ENCODE measurements at places on chromosomes 7 and 10.

DNA sequence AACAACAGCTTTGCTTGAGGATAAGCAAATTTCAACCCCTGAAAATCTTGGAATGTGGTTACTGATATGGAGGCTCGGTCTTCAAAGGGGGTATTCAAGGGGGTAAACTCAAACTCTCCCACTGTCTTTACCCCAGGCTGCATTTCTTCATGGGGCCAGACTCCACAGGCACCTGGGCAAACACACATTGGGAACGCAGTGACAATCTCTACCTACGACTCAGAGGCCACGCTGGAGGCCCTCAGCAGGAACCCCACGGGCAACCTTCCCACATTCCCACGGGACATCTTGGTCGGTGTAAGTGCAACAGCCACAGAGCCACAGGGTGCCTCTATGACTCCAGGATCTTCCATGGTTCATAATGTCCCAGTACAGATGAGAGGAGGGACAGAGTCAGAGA, 2.2 kb upstream of the INSIG1 start:
- no peak for DNase-seq

DNA sequence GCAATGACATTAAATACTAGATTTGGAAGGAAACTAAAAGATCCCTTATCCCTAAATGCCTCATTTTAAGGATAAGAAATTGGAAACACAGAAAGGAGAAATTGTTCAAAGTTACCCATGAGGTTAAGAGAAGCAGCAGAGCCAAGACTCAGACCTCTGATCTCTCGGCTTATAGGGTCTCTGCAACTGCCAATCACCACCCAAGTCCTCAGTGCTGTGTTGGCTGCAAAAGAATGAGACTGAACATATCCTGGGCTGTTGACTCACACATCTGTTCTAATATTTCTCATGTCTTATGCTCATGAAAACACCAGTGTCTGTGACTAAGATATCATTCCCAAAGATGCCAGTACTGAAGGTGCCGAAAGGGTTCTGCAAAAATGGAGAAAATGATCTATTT, 153.3 kb downstream of the XPNPEP1 start:
- no peak for DNase-seq

GRCh38 chr10:60677531-60678129, 100.6 kb upstream of the CDK1 start:
- DNase-seq, result no peak

DNA sequence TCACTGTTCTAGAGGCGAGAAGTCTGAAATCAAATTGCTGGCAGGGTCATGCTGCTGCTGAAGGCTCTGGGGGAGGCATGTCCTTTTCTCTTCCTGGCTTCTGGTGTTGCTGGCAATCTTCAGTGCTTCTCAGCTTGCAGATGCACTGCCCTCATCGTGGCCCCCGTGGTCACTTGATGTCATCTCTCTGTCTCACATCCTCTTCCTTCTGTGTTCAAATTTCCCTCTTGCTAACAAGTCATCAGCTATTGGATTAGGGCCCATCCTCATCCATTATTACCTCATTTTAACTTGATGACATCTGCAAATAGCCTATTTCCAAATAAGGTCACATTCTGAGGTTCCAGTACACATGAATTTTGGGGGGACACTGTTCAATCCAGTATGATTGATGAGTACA, 36.6 kb upstream of the SRGN start:
- no peak for DNase-seq

GRCh38 chr10:34721208-34721840, 93.8 kb downstream of the PARD3 start:
- no peak for DNase-seq

DNA sequence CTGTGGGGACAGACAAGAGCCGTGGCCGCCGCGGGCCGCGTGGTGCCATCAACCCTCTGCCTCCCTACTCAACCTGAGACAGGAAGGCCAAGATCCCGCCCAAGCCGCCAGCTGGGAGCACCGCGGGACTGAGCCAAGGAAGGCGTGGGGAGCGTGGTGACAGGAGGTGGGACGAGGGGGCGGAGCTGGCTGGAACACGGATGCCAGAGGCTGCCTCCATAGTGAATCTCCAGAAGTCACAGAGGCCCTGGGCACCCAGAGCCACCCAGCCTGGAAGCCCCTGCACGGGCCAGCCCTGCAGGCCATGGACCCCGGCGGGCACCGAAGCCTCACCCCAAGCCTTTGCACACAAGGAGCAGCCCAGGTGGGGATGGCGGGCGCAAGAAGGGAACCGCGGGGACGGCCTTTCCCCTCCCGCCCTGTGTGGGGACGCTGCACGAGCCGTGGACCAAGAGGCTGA, 18.1 kb upstream of the DPYSL4 start:
- no peak for DNase-seq

- DNase-seq, result no peak
Measured at GRCh38 chr10:123774132-123774742, 108.1 kb downstream of the GPR26 start.

DNA sequence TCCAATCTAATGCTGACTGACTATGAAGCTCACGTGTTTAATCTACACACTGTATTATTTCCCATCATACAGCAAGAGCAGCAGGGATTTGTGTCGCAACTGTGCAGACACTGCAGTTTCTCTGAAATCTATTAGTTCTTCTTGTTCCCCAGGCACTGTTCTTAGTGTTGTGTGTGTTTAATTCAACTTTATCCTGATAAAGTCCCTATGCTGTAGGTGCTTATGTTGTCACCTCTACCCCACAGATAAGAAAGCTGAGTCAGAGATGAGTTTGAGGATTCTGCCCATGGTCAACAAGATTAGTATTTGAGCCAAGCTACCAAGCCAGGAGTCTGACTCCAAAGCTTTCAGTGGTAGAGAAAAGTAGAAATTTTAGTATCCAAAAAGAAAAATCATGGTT, 22.5 kb upstream of the EPHB6 start:
- no peak for DNase-seq

GRCh38 chr7:104993217-104993862, 20.7 kb upstream of the KMT2E start:
- DNase-seq, result no peak

Data from activated CD8-positive, alpha-beta memory T cell treated with anti-CD3 and anti-CD28 coated beads for 4 hours (primary cell).